ENCODE measurements at places on chromosomes 12 and 14.

DNA sequence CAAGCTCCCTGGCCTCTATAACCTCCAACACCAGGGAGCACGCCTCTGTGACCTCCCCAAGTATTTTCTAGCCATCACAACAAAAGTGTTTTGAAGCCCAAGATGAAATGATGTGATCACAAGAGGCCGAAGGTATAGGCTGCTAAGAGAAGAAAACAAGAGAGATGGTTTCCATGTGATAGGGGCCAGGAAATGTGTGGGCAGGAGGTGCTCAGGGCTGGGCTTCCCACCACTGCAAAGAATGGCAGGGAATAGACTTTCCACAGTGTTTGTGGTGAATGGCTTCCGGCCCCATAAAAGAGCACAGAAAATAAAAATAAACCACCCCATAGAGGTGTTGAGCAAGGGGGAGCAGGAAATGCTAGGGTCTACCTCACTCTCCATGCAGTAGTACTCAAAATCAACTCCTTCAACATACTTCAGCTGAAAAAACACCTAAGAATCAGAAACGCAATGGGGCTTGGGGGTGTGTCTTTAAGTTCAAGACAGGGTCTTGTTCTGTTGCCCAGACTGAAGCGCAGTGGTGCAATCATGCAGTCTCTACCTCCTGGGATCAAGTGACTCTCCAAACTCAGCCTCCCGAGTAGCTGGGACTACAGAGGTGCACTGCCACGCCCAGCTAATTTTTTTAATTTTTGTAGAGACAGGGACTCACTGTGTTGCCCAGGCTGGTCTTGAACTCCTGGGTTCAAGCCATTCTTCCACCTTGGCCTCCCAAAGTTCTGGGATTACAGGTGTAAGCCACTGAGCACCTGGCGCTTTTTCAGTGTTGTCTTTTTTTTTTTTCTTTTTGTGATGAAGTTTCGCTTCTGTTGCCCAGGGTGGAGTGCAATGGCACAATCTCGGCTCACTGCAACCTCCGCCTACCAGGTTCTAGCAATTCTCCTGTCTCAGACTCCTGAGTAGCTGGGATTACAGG, 27.1 kb downstream of the DAD1 start:
- peak; percentile 67 for DNase-seq

DNA sequence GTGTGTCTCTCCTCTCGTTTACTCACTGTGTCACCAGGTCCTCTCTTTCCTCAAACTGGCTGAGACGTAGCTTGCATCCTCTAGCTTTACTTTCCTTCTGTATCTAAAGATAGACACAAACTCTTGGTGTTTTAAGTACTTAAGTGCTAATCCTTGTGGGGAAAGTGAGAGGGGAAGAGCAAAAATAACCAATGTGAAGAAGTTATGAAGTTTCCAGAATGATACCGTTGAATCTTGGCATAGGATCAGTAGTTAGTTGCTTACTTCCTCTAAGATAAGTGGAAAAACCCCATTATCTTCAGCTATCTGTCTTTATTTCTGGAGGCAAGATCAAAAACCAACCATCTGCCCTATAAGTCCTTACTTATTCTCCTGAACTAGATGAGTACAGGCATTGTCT, 10.6 kb downstream of the FAR2 start:
- no peak for DNase-seq

DNA sequence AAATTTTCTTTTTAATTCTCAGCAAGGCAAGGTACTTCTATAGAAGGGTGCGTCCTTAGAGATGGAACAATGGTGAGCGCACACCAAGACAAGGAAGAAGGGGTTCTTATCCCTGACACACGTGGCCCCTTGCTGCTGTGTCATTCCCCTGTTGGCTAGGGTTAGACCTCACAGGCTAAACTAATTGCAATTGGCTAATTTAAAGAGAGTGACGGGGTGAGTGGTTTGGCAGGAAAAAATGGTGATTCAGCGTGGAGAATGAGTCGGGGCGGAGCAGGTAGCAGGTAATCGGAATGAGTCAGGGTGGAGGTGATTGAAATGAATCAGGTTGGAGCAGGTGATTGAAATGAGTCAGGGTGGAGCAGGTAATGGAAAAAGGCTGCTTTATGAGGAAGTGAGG, 36.3 kb upstream of the HECTD1 start:
- DNase-seq = peak; percentile 31

GRCh38 chr12:28086521-28087155, 103.6 kb upstream of the CCDC91 start:
- DNase-seq = no peak

GRCh38 chr12:125852116-125852515, 786.9 kb downstream of the AACS start:
- DNase-seq = no peak

DNA sequence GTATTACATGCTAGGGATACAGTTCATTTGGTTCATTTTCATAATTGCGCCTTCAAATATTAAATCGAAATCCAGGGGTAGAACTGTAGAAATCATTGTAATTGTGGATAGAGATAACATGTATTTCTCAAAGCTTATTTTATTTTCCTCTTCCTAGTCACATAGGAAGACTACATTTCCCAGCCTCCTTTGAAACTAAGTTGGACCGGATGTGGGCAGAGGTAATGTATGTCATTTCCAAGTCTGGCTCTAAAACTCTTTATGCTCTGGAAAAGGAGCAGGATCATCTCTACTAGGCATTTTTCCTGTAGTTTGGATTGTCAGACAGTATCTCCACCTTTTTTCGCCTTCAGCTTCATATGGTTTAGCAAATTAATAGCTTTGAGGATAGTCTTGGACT, 70.1 kb upstream of the CRY1 start:
- DNase-seq = no peak

DNA sequence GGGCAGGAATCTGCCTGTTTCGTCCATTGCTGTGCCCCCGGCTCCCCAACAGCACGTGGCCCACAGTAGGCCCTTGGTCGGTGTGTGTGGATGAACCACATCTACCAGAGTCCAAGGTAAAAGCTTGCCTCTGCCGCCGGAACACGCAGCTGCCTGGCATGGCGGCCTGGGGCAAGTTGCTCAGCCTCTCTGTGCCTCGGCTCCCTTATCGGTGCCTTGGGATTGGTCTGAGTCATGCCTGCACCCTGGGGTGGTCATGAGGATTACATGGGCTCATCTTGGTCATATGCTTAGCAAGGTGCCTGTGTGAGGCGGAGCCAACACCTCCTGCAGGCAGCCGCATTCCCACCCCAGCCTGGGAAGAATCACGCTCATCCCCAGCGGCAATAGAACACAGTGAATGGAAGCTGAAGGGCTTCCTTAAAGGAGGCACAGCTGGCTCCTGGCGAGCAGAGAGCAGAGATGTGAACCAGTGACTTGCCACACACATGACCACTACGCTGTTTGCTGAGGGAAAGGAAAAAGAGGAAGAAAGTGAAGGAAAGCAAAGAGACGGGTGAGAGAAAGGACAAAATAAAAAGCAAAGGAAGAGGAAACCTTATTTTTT, 5.5 kb upstream of the SCARB1 start:
- DNase-seq = no peak

GRCh38 chr12:51600721-51601120, 9.7 kb downstream of the SCN8A start:
- DNase-seq = no peak

DNA sequence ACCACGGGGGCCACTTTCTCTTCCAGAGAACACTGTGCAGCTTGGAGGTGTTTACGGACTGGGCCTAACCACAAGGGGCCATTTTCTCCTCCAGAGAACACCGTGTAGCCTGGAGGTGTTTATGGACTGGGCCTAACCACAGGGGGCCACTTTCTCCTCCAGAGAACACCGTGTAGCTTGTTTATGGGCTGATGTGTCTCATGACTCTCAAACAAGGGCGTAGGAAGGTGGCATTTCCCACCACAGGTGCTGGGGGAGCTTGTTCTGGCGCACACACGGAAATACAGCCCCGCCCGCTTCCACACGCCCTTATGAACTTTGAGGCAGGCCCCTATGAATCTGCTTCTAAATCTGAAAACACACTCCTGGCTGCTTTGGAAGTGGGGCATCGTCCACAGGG, 174.6 kb upstream of the SFSWAP start:
- peak; percentile 10 for DNase-seq

GRCh38 chr12:47590771-47591360, 115.0 kb downstream of the RPAP3 start:
- no peak for DNase-seq

DNA sequence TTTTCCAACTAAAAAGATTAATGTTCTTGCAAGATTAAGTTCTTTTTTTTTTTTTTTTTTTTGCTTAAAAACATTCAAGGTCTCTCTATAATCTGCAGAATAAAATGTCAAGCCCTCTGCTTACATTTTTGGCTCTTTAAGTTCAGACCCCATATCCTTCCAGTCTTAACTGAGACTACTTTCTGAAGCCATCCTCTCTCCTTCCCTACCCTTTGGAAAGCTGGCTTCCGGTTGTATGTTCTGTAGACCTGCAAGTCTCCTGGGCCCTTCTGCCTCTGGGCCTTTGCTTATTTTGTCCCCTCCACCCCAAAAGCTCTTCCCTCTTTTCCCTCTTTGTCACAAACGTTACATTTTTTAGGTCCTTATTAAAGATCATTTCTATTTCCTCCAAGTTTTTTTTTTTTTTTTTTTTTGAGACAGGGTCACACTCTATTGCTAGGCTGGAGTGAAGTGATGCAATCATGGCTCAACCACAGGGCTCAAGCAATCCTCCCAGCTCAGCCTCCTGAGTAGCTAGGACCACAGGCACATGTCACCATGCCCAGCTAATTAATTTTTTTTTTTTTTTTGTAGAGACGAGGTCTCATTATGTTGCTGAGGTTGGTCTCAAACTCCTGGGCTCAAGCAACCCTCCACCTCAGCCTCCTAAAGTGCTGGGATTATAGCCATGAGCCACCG, 46.5 kb downstream of the PTPRB start:
- no peak for DNase-seq

GRCh38 chr12:10211101-10211939, 1.4 kb upstream of the GABARAPL1 start:
- DNase-seq = no peak

GRCh38 chr12:78331753-78332152, 501.1 kb downstream of the NAV3 start:
- no peak for DNase-seq
